ENCODE measurements at places on chromosomes 4 and X.

DNA sequence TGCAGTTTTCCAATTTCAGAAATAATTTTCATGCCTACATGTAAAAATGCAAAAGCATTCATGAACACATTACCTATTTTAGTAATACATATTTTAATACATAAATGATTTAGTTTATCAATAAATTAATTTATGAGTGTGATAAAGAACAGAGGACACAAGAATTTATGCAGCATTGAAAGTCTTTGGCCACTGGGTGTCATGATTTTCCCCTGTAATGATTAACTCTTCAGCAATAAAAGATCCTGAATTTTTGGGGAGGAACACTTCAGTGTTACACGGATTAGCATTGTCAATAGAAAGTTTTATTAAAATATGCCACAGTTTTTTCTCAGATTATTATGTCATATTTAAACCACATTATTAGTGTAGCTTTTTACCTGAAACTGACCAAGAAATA, 8.6 kb upstream of the VCX2 start:
- no peaks in the 10 kb centered on the region for H3K4me1 ChIP-seq
- no peaks in the 10 kb centered on the region for H3K36me3 ChIP-seq
- no peak overlapping the region for H3K4me3 ChIP-seq
- H3K27me3 ChIP-seq, result no peaks in the 10 kb centered on the region

DNA sequence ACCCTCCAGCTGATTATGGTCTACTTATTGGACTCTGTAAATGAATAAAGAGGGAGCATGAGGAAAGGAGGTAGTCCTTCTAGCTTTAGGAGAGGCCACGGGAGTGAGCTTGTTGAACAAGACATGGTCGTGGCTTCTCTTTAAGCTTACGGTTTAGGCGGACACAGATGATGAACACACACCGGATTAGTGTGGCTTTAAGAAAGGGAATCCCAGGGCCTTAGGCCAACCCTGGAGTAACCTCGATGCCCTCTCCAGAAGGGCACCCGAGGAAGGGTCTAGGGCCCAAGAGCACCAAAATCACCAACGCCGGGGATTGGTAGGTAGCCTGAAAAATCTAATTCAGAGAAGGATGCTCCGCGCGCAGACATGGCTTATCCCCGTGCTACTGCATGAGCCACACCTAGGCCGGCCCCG, 39.4 kb downstream of the ERVMER34-1 start:
- no peaks in the 10 kb centered on the region for H3K36me3 ChIP-seq

DNA sequence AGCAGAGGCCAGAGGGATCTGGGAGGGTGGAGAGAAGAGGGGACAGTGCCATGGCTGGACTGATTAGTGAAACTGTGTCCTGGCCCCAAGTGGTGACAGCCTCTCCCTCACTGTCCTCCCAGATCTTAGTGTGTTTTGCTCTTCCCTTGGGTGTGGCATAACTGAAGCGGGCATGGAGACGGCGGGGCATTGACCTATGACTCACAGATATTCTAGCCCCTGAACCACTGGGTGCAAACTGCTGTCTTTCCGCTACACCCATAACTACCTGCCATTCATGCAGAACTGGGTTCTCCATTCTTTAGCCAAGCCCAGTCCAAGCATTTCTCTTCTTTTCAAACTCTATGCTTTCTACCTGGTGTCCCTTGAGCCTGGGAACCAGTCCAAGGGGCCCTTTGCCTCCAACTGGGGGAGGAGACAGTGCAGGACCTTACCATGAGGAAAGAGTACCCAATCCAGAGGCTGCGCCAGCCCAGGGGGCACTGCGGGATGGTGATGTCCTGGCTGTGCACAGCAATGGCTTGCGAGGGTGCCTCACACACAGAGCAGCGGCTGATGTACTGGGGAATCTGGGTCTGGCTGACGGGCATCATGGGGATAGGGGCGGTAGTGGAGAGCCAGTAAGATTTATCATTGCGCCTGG, 67.6 kb downstream of the ATG4A start:
- H3K27ac ChIP-seq, result no peak overlapping the region
- no peak overlapping the region for H3K4me3 ChIP-seq
- no peak for DNase-seq
- H3K27me3 ChIP-seq, result no peaks in the 10 kb centered on the region
- no peaks in the 10 kb centered on the region for H3K4me1 ChIP-seq

GRCh38 chr4:15906020-15906443, 32.5 kb downstream of the FGFBP1 start:
- H3K27ac ChIP-seq, result no peak overlapping the region
- no peak overlapping the region for H3K4me3 ChIP-seq
- no peaks in the 10 kb centered on the region for H3K27me3 ChIP-seq
- H3K36me3 ChIP-seq, result no peaks in the 10 kb centered on the region
- DNase-seq, result peak; percentile 20

DNA sequence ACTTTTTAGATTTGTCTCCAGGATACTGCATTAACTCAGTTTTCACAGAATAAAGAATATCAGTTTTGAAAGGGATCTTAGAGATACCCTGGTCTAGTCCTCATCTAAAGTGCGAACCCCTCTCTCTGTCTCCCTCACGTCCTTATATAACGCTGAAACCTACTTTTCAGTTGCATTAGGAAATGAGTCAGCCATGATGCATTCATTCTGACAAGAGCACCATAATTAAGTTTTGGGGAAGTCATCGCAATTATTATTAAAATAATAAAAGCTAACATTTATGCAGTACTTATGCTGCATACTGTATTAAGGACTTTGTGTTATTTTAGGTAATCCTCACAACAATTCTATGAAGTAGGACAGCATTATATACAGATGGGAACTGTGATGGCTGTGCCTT, 116.1 kb downstream of the REELD1 start:
- no peak overlapping the region for H3K27ac ChIP-seq
- no peaks in the 10 kb centered on the region for H3K27me3 ChIP-seq
- DNase-seq, result no peak
- H3K4me3 ChIP-seq, result no peak overlapping the region
- H3K4me1 ChIP-seq, result peaks cover 11% of the 10 kb centered on the region

DNA sequence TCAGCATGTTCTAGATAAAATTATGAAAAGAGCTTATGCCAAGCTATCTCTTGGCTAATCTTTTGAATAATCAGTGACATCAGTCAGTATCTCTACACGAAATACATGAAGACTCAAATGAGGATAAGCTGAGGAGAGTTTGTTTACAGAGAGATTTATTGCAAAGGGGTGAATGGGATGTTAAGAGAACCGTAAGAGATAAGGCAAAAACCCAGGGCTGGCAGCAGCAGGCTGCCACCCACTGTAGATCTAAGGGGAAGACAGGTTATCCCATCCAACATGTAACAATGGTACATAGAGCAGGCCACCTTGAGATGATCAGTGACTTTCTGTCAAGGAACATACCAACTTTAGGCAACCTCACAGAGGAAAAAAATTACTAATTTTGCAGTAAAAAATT, 432.1 kb upstream of the NR3C2 start:
- no peak overlapping the region for H3K27ac ChIP-seq
- H3K4me3 ChIP-seq, result no peak overlapping the region
- DNase-seq, result no peak

DNA sequence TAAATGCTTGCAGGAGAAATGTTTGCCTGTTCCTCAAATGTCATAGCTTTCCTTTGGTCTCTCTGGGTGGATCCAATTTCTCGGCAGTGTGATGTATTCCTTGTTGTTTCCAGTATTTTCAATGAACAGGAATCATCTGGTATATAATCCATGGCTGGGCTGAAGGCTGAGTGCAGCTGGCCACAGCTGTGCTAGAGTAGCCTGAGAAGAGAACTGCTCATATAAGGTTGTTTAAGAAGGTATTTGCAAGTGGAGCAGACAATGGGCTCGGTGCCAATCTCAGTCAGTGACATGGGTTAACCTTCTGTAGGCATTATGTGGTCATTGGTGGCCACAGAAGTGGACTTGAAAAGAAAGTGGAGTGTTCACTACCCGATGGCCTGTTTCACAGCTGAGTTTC, 390.3 kb downstream of the SPRY1 start:
- peak; percentile 84 for DNase-seq
- H3K36me3 ChIP-seq, result no peaks in the 10 kb centered on the region
- H3K27ac ChIP-seq, result no peak overlapping the region
- no peaks in the 10 kb centered on the region for H3K27me3 ChIP-seq
- no peak overlapping the region for H3K4me3 ChIP-seq
- H3K4me1 ChIP-seq, result no peaks in the 10 kb centered on the region

DNA sequence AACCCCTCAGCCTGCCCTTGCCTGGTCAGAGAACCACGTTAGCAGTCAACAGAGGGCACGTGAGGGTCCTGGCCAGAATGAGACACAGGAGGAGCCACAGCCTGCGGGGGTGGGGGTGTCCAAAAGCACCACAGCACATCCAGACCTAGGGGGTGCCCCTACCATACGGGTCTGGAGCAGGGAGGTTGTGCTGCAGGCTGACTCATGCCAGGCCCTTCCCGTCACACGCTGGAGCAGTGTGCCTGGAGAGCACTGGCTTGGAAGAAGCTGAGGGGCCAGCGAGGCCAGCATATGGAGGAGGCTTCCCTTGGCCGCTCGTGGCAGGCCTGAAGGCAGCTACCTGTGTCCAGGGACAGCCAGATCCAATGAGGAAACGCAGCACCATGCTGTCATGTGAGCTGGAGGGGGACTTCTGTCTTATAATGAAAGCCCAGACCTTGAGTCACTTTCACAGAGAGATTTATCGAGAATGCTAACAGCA, 1.5 kb upstream of the IRAK1 start:
- H3K27ac ChIP-seq, result peak overlapping the region; percentile 13
- H3K4me1 ChIP-seq, result no peaks in the 10 kb centered on the region
- H3K4me3 ChIP-seq, result no peak overlapping the region

DNA sequence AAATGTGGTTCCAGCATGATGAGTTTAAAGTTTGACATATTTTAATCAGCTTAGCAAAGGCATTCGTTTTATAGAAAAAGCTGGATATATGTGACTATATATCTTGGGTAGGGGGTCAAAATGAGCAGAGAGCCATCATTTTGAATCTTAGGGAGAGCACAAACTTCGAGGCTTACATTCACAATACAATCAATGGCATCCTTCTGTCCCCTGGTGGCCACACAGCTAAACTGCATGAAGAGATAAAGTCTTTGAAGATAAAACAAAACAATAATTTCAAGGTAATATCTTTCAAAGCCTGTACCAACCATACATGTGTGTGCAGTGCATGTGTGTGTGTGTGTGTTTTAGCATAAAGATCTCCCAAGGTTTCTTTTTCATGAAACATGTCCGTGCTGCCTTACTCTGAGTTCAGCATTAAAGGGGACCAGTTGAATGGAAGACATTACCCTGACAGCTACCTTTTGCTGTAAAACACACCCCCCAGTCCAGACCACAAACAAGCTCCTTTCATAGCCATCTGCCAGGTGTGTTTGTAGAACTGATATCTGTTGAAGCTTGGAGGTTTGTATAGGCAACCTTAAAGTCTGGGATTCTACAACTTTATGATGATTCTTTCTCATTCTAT, 22.0 kb downstream of the DYNLT3 start:
- no peaks in the 10 kb centered on the region for H3K36me3 ChIP-seq
- no peak overlapping the region for H3K4me3 ChIP-seq
- H3K4me1 ChIP-seq, result peaks cover 6% of the 10 kb centered on the region
- DNase-seq, result peak; percentile 24
- no peaks in the 10 kb centered on the region for H3K27me3 ChIP-seq
- H3K27ac ChIP-seq, result no peak overlapping the region

DNA sequence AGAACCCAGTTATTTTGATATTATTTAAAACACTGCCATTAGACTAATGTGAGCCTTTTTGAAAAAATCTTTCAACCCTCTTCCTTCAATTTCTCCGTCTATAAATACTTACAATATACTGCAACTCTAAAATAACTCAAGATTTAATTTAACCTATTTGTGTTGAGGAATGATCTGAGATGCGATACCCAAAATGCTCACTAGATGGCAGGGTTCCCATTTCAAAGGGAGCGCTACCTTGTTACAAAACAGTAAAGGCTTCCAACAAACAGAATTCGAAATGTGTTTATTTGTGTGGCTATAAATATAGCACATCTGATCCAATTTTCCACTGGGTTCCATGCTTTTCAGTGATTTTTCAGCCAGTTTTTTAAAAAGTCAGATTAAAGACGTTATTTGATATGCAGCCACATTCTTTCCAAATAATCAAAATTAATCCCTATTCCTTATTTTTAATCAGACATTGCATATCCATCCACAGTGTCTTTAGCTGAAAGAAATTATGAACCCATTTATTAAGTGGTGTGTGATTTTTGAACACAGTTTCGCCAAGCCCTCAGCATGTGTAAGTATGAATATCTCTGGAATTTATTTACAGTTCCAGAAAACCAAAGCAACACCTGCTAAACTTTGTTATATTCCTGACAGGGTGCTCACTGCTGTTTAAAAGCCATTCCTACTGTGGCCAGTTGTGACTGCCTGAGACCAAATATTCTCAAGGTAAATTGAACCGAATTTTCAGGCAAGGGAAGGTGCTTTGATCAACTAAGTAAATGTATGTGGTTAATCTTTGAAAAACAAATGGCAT, 668.0 kb upstream of the LCORL start:
- no peaks in the 10 kb centered on the region for H3K4me1 ChIP-seq
- H3K27ac ChIP-seq, result no peak overlapping the region
- no peak for DNase-seq
- H3K27me3 ChIP-seq, result no peaks in the 10 kb centered on the region

GRCh38 chr4:102579794-102580462, 78.8 kb downstream of the NFKB1 start:
- no peaks in the 10 kb centered on the region for H3K4me1 ChIP-seq
- H3K36me3 ChIP-seq, result no peaks in the 10 kb centered on the region
- H3K4me3 ChIP-seq, result no peak overlapping the region
- DNase-seq, result no peak
- H3K27ac ChIP-seq, result no peak overlapping the region
